Astrocyte (in vitro differentiated cells and primary cell): ENCODE measurements at places on chromosomes 12 and 14. TPM values are rescaled to one million over a fixed set of nuclear protein-coding genes. Genes with fewer than 3 reads are reported as not detected.

Gene DTX1
- total RNA-seq, result 4.6 and 5.5 TPM in 2 replicates

- no peak for DNase-seq
Observed at GRCh38 chr12:14961466-14962152, at the start of gene ARHGDIB. Gene ARHGDIB (minus strand): TSS chr12:14961601. CDS start chr12:14950712, 10,889 bp downstream.

DNA sequence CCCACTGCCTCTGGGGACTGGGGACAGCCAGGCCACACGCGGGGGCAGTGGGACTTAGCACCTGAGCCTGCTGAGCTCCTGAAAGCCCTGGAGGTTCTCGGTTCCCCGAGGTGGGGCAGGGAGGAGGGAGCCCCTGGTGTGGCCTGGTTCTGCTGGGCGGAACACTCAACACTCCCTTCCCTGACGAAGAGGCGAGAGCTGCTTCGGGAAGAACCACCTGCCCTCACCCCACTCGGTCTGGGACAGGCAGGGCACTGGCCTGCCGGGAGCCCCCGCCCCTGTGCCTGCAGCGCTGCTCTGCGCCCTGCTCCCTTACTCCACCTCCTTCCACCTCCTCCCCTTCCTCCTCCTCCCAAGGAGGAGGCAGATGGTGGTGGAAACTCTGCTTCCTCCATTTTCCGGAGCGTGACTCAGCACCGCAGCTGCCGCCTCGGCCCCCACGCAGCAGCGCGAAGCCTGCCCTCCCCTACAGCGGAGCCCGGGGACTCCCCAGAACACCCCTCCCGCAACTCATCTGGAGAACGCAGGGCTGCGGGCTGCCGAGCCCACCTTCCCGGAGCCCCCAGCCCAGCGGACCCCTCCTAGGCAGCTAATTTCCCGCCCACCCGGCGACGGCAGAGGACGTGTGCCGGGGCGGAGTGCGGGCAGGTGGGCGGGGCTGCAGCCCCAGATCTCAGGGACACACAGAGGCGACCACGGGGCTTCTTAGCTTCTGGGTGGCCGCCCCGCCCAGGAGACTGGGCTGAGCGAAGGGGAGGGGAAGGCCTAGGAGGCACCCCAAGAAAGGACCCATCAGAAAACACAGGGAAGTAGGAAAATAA lies 11.7 kb upstream of the INF2 start:
- DNase-seq, result peak; percentile 79

GRCh38 chr12:80848858-80849257 lies 88.9 kb downstream of the LIN7A start:
- peak; percentile 32 for DNase-seq

- no peak for DNase-seq
Observed at GRCh38 chr14:56036353-56036752, 81.9 kb upstream of the PELI2 start.

GRCh38 chr14:69868363-69868963 lies 10.8 kb upstream of the SMOC1 start:
- no peak for DNase-seq

DNA sequence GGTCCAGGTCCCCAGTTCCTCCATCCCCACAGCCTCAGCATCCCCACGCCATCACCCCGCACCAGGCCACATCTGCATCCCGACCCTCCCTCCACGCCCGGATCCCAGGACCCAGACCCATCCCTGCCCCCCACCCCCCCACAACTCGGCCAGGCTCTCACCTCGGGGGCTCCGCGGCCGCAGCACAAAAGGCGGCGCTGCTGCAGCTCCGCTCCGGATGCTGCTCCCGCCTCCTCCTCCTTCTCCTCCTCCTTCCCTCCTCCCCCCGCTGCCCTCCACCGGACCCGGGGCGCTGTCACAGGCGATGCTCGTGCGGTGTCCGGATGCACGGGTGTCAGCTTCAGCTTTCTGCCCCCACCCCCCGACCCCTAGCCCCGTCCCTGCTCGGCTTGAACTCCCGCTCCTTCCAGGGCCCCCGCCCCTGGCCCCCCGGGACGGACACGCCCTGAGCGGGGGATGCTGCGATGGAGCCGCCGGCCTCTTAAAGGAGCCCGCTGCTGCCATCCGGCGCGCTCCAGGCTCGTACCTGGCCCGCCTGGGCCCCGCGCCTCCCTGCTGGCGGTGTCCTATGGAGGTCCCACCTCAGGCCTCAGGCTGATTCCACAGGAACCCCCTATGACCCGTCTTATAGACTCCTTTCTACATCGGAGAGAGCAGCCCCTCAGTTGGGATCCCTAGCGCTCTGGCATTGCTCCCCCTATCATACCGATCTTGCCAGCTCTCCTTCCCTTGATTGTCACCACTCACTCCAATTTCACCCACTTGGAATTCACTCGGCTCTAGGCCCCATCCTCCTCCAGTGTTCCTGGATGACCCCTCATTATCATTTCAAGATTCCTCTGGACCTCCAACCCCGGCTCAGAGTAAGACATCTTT lies at the start of gene MAP3K12:
Gene MAP3K12, minus strand, starts transcription at position 193 of the 876 bp plus-strand sequence. CDS start 12,067 bp downstream, outside the sequence.
- peak; percentile 39 for DNase-seq

GRCh38 chr12:111251058-111251730 lies 117.7 kb downstream of the PHETA1 start:
- no peak for DNase-seq

DNA sequence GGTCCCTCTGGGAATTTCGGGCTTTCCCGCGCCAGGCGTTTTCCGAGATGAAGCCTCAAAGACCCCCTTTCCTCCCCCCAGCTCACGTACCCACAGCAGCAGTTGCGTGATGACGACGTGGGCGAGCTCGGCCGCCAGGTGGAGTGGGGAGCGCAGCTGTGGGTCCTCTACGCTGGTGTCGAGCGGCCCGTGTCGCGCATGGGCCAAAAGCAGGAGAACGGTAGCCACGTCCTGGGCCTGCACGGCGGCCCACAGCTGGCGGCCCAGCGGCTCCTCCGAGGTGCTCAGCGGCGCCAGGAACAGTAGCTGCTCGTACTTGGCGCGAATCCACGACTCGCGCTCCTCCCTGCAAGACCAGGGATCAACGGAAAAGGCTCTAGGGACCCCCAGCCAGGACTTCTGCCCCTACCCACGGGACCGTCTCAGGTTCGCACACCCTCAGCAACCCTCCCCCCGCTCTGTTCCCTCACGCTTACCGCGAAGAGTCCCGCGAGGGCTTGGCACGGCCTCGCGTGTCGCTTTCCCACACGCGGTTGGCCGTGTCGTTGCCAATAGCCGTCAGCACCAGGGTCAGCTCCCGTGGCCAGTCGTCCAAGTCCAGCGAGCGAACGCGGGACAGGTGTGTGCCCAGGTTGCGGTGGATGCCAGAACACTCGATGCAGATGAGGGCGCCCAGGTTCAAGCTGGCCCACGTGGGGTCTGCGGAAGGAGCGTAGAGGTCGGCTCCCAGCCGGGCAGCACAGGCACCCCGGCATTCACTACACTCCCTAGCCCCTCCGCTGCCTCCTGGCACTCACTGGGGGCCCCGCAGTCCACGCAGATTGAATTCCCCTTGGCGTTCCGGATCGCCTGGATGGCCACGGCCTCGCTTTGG lies 11.4 kb downstream of the AGAP2 start:
- DNase-seq, result peak; percentile 20
